Right cardiac atrium (tissue), 5 donors: ENCODE measurements at places on chromosomes 1 and 21. TPM values are rescaled to one million over a fixed set of nuclear protein-coding genes. Genes with fewer than 3 reads are reported as not detected.

DNA sequence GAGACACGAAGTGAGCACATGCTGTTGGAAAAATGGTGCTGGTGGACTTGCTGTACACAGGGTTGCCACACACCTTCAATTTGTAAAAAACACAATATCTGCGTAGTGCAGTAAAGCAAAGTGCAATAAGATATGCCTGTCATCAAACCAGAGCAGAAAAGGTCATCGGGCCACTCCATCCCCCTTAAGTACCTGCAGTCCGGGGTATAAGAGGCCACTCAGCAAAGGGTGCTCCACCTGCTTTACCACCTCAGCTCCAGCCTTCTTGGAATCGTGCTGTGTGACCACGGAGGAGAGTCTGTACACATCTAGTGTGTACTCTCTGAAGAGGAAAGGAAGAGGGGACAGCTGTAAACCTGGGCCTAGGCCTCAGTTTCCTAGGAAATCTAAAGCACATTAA is 10.9 kb downstream of the YARS1 start:
- DNase-seq: no peak

GRCh38 chr1:245195398-245195797 is 40.6 kb downstream of the KIF26B start:
- DNase-seq: no peak

TESK2 gene
- 1.6 TPM for polyA plus RNA-seq

DNA sequence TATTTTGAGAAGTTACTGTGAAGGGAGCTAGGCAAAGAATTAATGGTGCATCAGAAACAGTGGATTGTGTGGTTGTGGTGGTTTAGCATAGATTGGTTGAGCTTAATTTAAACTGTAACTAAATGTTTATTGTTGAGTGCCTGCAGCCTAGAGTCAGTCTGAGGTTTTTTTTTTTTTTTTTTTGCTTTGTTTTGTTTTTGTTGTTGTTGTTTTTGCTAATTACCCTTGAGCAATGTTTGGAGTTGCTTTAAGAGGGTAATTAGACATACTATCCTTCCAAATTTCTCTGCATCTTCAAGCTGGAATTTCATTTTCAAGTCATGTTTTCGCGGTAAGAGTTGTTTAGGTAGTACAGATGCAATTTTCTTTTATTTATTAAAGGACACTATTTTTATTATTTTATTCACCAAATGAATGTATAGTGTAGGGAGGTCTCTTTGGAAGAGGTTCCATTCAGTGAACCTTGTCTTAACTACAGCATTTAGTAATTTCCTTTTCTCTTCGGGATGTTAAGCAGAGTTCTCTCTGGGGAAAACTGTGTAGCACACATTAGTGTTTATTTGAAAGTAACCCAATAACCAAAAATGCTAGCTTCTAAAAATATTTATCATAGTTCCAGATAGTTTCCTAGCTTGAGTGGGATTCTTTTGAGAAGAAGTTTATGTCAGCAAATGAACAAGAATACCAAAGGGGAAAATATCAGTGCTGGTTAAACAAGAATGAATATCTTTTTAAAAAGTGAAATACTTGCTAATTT is 82.3 kb downstream of the CLIC4 start:
- DNase-seq: no peak

PEX11B gene
- 22.8 TPM for polyA plus RNA-seq

DNA sequence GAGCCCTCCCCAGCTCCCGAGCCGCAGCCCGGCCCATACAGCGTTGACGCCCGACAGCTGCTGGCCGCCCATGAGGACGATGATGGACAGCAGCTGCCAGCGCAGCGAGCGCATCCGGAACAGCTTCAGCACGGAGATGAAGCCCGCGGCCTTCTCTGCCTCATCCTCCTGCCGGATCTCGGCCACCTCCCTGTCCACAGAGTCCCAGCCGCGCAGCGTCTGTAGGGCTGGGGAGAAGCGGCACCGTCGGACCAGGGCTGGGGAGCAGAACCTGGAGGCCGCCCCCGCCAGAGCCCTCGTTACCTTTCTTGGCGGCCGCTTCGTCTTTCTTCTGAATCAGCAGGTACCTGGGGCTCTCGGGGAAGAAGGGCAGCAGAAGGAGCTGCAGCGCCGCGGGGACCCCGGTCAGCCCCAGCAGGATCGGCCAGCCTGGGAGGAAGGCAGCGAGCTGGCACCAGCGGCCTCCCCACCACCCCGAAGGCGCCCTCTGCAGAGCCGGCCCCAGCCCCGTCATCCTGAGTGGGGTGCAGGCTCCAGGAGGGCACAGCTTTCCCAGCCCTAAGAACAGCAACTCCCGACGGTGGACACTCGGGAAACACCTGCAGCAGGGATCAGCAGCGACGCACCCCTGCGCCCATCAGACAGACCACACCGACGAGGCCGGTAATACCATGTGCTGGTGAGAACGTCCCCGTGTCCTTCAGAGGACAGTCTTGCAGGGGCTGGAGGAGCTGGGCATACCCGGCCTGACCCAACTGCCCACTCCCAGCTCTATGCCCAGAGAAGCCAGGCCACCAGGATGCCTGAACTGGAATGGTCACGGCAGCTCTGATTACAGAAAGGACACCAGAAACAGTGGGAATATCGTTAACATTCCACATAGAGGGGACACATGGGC is 13.8 kb upstream of the SLC2A7 start:
- DNase-seq: peak; percentile 50

GRCh38 chr1:82160036-82160435 is 359.3 kb downstream of the ADGRL2 start:
- no peak for DNase-seq
